ENCODE measurements at places on chromosomes 3 and 15. TPM values are rescaled to one million over a fixed set of nuclear protein-coding genes. Genes with fewer than 3 reads are reported as not detected.

The OR5K2 gene
- total RNA-seq, result not detected

- no peak for DNase-seq
Observed at GRCh38 chr3:39136533-39137434, 16.6 kb downstream of the CSRNP1 start.

DNA sequence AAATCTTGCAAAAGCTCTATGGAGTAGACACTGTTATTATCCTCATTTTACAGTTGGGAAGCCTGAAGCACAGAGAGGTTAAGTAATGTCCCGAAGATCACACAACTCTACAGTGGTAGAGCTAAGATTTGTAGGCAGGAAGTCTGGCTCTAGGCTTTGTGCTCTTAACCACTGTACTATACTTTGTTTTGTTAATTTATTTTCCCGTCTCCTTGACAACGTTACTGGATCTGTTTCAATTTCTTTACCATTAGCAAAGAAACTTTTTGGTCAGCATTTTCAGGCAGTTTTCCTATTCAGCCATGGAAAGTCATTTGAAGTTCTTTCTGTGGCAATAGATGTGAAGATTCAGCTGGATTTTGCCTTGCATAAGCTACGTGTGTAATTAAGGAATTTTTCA lies 51.7 kb downstream of the OTOL1 start:
- DNase-seq, result no peak

DNA sequence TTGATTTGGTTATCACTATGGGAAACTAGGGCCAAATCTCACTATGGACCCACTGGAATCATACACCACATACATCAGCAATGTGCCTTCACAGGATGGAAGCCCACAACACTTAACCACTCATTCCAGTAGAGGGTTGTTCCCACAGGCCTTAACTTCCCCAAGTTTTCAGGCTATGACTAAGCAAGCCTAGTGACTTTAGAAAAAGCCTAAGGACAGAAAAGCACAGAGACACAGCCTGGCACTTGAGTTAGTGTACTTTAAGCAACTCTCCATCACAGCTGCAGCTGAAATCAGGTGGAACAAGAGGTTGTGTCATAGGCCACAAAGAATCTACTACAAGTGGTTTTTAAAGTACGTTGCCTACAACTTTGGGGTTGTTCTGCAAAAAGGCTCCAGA lies 128.7 kb downstream of the LRRN1 start:
- no peak for DNase-seq

- DNase-seq, result no peak
Observed at GRCh38 chr3:12465836-12466225, 18.4 kb upstream of the TSEN2 start.
